ENCODE measurements at places on chromosomes 12 and 14.

- DNase-seq: peak; percentile 71
- no peaks in the 10 kb centered on the region for H3K4me1 ChIP-seq
- no peak overlapping the region for H3K4me3 ChIP-seq
- H3K27ac ChIP-seq: no peak overlapping the region
- no peaks in the 10 kb centered on the region for H3K36me3 ChIP-seq
- no peaks in the 10 kb centered on the region for H3K27me3 ChIP-seq
These were observed 342.7 kb downstream of the PRKD1 start for GRCh38 chr14:29584992-29585391.

DNA sequence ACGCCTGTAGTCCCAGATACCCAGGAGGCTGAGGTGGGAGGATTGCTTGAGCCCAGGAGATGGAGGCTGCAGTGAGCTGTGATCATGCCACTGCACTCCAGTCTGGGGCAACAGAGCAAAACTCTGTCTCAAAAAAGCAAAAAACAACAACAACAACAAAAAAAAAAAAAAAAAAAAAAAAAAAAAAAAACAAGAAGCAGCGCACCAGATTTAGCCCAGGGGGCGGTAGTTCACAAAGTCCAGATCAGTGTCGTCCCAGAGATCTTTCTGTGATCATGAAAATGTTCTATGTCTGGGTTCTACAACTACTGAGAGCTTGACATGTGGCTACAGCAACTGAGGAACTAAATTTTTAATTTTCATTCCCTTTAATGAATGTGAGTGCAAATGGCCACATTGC lies 27.4 kb downstream of the OAS2 start:
- DNase-seq: no peak
- no peaks in the 10 kb centered on the region for H3K27me3 ChIP-seq

DNA sequence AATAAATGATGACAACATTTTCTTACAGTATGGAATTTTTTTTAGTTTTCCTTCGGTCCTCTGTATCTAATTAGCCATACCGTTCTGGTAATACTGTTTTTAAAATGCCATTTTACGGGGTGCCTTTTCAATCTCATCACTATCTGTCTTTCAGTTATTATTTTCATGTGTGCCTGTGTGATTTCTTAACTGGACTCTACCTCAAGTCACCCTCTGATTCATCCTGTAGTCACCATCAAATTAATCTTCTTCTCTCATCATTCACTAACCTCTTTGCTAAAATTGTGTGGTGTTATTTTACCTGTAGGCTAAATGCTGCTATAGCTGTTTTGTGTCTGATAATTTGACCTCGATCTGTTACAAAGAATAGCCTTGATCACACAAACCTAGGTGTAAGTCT lies 16.0 kb upstream of the CCT2 start:
- H3K4me1 ChIP-seq: no peaks in the 10 kb centered on the region
- DNase-seq: no peak
- H3K4me3 ChIP-seq: no peak overlapping the region
- H3K36me3 ChIP-seq: peaks cover 23% of the 10 kb centered on the region

DNA sequence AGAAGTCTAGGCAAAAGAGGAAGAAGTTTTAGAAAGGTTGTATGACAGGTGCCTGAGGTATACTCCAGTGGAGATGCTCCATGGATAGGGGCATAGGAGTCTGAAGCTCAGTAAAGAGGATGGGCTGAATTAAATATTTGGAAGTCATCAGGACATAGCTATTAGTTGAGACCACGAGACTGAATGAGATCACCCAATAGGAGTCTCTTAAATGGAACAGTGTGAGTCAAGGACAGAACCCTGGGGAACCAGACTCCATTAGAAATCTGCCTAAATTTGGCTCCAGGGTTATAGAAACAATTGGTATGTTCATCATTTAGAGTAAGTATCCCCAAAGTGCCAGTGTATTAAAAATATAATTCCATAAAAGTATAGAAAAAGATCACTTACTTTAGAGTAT lies 172.6 kb downstream of the PRKCH start:
- DNase-seq: no peak
- H3K4me1 ChIP-seq: peaks cover 34% of the 10 kb centered on the region
- no peak overlapping the region for H3K4me3 ChIP-seq
- H3K36me3 ChIP-seq: no peaks in the 10 kb centered on the region
- no peaks in the 10 kb centered on the region for H3K27me3 ChIP-seq
- no peak overlapping the region for H3K27ac ChIP-seq

DNA sequence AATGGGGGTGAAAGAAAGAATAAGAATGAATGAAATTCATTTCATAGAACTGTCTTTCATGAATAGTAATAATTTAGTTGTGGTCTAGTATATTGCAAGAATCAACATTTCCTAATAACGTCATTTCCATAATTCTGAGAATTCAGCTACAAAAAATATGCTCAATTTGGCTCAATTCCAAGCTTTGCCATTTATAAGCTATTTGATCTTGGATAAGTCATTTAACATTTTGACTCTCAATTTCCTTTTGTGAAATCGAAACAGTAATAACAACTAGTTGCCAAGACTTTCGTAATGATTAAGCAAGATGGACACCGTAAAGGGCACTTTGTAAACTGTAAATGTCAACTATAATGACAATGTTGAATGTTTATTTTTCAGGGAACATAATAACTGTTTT lies 18.1 kb downstream of the NOS1 start:
- no peaks in the 10 kb centered on the region for H3K4me1 ChIP-seq
- no peak overlapping the region for H3K4me3 ChIP-seq
- H3K27me3 ChIP-seq: no peaks in the 10 kb centered on the region
- no peaks in the 10 kb centered on the region for H3K36me3 ChIP-seq
- no peak for DNase-seq

DNA sequence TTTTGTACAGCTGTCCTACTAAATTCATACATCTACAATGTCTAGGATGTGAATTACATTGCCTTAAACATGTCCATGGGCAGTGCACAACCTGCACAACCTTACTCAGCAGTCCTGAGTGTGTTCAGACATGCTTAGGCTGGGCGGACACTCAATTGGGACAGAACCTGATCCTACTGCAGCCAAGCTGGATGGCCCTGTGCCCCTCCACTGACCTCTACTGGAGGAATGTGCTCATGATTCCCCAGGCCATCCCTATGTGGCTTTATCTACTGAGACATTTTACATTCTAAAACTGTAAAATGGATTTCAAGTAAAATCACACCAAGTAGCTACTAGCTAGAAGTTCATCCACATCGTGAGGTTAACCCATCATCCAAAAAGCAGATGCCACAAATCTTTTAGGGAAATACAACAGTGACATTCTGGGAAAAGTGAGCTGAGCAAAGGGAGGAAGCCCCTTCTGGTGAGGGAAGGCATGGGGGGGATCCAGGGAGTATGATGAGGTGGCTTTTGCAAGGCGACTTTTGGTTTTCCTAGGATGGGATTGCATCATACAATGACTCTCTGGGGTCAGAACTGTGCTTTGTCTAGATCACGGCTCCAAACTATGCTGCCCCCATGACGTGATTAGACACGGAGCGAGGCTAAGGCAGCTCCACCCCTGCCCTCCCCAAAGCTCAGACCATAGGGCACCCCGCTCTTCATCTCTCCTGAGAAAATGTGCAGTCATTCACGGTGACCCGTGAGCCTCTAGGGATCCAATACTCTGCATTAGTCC lies 911.7 kb upstream of the TMEM132C start:
- H3K27me3 ChIP-seq: no peaks in the 10 kb centered on the region
- no peaks in the 10 kb centered on the region for H3K4me1 ChIP-seq
- no peak overlapping the region for H3K4me3 ChIP-seq
- DNase-seq: no peak
- no peak overlapping the region for H3K27ac ChIP-seq
- H3K36me3 ChIP-seq: no peaks in the 10 kb centered on the region

GRCh38 chr14:54772451-54772881 lies 130.2 kb downstream of the GCH1 start:
- H3K27ac ChIP-seq: peak overlapping the region; percentile 83
- no peaks in the 10 kb centered on the region for H3K27me3 ChIP-seq
- no peak for DNase-seq
- peaks cover 26% of the 10 kb centered on the region for H3K4me1 ChIP-seq

Data from upper lobe of left lung (tissue), 6 donors.